Suppressor macrophage (primary cell): ENCODE measurements at places on chromosomes 5 and 9.

DNA sequence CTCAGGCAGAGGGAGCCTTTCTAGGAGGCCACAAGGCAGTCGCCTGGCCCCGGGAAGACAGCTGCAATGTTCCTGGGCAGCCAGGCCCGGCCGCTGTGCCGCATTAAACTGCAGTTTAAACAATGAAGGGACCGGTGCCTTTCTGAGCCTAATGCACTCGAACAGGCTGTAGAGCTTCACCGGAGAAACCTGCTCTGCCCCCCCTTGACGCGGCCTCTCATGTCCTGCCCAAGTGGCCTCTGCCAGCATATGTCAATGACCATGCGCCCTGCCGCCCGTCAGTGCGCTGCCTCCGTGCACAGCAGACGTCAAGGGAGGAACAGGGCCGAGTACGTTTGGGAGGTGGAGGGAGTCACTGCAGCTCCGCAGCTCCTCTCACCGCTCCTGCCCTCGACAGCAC is 38.4 kb upstream of the BARHL1 start:
- no peak for DNase-seq

DNA sequence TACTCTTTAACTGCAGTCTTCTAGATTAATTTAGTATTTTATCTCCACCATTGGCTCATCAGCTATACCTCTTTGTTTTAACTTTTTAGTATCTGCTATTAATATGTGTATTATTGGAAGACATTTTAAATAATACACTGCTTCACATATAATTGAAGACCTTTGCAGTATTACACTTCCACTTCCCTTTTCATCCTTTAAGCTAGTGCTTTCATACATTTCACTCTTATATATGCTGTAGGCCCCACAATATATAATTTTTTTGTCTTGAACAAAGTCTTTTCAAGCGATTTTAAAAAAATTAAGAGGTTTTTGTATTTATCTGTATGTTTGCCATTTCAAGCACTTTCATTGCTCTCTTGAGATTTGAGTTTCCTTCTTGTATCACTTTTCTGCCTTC is 8.6 kb upstream of the LPCAT1 start:
- DNase-seq = no peak

DNA sequence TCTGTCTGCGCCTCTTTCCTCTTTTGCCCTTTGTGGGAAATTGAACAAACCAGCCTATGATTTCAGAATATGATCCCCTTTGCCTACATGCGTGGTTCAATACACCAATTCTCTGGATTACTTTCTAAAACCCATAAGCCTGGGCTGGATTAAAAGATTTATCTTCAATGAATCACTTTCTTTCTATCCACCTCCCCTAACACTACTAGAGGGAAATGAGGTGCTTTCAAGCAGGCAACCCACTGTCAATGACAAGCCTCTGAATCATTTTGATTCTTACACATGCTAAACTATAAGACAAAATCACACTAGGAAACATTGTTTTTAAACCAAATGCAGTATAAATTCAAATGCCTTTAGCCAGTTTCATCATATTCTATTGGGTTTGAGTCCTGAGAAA is 257.5 kb downstream of the AGTPBP1 start:
- DNase-seq = no peak

DNA sequence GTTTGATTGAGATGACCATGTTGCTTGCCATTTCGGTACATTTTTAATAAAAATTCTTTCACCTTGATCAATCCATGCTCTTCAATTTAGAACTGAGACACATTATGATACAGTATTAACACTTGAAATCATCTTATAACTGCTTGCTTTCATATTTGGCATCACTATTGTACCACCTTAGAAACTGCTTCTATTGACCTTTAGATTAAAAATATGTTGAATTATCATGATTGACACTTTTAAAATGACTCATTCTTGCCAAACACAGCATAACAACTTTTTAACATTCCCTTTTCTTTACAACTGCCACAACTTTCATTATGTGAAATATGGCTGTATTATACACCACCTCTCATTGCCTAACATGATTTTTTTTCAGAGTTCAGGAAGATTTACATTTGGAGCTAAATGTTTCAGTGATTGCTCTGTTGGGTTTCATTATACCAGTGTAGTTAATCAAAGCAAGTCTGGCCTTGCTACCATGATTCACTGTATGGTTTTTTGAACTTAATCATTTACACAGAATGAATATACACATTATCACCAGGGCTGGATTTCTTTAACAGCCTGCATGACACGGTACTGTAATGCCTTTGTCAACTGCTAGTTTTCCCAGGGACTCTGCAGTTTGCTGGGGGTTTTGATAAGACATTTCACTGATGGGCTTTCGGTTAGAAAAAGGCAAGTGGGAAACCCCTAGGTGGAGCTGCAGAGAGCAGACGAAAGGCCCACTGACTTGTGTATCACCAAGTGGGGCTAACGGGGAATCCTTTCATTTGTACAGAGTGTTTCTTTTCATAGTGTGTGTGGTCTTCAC is 93.6 kb upstream of the TLE4 start:
- peak; percentile 11 for DNase-seq

DNA sequence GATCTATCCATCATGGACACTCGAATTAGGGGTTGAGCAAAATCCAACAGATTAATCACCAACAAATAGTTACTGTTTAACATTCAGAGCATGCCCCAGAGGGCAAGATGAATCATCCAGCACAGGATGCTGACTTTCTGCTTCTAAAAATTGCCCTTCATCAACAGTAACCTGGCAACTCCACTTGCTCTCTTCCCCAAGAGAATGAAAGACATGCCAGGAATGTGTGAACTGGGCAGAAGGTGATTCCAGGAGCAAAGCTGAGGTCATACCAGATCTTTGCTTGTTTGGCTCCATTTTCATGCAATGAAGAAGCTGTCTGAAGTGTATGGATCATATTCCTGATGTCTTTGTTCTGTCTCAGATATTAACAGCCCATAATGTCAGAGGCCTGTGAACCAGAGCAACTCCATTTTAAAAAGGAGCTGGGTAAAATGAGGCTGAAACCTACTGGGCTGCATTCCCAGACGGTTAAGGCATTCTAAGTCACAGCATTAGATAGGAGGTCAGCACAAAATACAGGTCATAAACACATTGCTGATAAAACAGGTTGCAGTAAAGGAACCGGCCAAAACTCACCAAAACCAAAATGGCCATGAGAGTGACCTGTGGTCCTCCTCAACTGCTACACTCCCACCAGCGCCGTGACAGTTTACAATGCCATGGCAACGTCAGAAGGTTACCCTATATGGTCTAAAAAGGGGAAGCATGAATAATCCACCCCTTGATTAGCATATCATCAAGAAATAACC is 2.5 kb upstream of the ZNF367 start:
- DNase-seq = peak; percentile 83
